CD4-positive, alpha-beta T cell treated with Interleukin-17A for 1 hour (primary cell): ENCODE measurements at places on chromosomes 16 and 17.
A peak's percentile ranks its signal among the peaks of the same experiment; 100 is the strongest.

- no peak for DNase-seq
These were observed 8.4 kb upstream of the CRYBA1 start for GRCh38 chr17:29238133-29238850.

- no peak for DNase-seq
These were observed 19.6 kb downstream of the SPIRE2 start for GRCh38 chr16:89847940-89848297.

GRCh38 chr17:58336456-58337209 is 8.0 kb upstream of the TSPOAP1 start:
- peak; percentile 35 for DNase-seq

DNA sequence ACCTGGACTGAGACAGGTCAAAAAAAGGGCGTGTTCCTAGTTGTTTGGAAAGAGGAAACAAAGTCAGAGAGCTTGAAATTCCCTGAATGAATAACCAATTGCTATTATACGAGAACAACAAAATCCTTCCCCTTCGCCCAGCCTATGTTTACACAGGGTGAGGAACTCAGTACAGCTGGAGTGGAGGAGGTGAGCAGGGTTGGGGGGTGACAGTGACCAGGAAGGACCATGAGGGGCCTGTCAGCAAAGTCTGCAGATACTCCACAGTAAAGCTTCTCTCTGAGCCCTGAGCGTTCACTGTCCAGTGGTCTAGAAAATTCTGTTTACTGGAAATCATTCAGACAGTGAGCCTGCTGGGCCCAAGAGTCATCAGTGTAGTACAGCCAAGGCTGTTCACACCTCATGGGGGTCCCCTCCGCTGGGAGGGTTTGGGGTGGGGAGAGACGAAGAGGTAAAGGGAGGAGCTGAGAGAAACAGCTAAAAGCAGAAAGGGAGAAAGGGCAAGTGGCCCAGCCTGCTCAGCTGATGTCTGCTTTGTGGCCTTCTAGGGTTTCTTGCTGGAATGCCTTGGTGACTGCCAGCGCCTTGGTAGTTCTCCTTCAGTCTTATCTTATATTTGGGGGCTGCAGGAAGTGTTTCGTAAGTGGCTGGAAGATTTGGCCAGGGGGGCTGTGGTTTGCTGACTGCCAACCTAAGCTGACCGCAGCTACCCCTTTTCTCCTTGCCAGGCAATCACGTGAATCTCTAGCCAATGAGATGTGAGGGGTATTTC is 5.7 kb downstream of the DUSP3 start:
- DNase-seq = peak; percentile 32

GRCh38 chr16:11066261-11066870 is 122.0 kb downstream of the CLEC16A start:
- DNase-seq = no peak

DNA sequence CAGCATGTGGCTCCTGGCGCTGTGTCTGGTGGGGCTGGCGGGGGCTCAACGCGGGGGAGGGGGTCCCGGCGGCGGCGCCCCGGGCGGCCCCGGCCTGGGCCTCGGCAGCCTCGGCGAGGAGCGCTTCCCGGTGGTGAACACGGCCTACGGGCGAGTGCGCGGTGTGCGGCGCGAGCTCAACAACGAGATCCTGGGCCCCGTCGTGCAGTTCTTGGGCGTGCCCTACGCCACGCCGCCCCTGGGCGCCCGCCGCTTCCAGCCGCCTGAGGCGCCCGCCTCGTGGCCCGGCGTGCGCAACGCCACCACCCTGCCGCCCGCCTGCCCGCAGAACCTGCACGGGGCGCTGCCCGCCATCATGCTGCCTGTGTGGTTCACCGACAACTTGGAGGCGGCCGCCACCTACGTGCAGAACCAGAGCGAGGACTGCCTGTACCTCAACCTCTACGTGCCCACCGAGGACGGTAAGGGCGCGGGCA is 645 bp downstream of the NLGN2 start:
- peak; percentile 45 for DNase-seq

DNA sequence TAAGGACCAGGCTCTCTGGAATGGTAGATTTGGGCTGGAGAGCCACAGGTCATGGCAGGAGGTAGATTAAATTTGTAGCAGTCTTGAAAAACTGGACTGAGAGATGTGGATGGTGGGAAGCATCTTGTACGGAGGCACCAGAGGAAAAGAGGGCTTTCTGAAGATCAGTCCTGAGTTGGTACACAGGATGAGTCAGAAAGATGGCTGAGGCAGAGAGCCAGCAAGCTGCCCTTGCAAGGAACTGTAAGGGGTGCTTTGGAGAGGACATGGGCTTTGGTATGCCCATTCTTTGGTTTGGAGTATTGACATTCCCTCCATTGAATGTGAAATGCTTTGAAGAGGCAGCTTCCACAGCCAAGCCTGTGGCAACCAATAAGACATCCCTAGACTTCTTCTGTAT is 55.9 kb downstream of the MYOCD start:
- DNase-seq = no peak

GRCh38 chr17:42050393-42051012 is at the start of gene C17orf113:
C17orf113 (minus strand) TSS chr17:42050601; CDS start chr17:42043376, 7,225 bp downstream.
- peak; percentile 49 for DNase-seq

- no peak for DNase-seq
These were observed 148.9 kb upstream of the COX10 start for GRCh38 chr17:13920413-13920812.
